Activated CD4-positive, alpha-beta T cell treated with anti-CD3 and anti-CD28 coated beads for 1 hour (primary cell): ENCODE measurements at places on chromosomes 11 and 22.

DNA sequence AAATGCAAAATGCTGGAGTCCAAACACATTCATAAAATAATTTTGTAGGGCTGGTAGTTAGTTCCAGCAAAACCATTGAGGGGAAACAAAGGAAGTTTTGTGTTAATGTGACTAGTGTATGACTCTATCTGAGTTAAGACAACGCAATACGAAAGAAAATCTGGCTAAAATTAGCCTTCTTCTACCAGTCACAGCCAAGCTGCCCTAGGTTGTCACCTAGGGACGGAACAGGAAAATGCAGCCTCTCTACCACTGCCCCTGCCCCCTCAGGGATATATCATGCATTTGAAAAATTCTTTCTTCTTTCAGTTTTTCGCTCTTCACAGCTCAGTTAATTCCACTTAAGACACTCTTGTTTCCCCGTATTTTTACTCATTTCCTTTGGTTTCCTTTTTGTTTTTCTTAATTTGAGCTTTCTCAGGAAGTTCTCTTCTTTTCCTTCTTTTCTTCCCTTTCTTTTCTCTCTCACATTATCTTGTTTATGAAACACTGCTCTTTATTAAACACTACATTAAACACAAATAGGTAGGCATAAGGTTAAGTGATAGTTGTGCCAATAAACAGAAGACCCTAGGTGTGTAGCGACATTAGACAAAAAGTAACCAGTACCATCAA lies 30.6 kb downstream of the KIRREL3 start:
- no peak for DNase-seq

GRCh38 chr11:57392066-57392762 lies 1.8 kb upstream of the PRG2 start:
- no peak for DNase-seq

DNA sequence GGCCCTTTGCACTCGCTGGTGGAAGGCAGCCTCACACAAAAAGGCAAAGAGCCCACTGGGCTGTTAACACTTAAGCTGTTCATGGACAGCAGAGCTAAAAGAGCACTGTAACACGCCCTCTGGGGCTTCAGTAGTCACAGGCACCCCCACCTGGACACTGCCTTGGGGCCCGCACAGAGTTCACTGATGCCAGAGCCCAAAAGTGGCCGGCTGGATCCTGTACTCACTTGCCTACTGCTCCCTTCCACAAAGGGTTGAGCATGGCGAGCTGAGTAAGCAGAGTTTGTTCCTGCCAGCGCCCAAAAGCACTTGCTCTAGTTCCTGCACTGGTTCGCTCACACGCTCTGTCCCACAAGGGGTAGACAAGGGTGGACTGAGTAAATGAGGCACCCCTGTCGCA lies 78.8 kb downstream of the RELT start:
- no peak for DNase-seq

DNA sequence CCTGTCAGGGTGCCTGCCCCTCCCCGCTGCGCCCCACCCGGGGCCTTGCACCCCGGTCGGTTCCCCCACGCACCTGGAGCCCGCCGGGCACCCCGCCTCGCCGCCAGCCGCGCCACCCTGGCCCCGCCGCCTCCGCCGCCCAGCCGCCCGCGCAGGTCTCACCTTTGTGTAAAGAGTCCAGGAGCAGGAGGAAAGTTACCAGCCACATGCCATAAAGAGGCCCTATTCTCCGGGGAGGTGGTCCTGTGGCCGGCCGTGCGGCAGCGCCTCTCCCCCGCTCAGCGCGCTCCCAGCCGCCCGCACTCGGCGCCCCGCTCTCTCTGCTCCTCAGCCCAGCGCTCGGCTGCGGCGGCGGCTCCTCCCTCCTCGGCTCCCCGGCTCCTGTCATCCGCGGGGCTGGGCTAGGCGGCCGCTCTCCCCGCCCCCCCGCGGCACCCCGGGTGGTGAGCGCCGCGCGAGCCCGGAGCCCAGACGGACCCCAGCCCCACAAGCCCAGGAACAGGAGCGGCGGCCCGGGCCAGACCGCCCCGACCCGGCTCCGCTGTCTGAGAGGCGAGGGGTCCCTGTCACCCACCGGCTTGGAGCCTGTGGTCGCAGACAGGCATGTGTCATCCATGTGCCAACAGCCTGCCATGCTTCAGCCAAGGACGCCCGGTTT lies at the start of gene DSCAML1:
DSCAML1 (minus strand) TSS at position 345 of the 658 bp plus-strand sequence; CDS start at position 208, 137 bp downstream.
- DNase-seq, result peak; percentile 36

DNA sequence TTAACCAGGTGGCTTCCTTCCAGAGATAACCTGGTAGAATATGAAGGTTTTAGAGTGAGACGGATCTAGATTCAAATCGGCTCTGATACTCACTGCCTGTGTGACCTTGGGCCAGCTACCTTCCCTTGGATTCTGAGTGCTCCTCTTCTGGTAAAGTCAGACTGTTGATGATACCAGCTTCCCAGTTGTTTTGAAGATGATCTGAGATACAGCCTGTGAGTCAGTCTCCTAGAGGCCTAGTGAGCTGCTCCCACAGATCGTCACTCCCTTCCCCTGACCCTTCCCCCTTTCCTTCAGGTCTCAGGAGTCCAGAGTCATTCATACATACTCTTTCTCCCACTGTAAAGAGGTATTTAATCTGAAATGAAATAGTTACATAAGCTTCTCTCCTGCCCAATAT lies 207.8 kb downstream of the GRIK4 start:
- DNase-seq, result no peak

- no peak for DNase-seq
These were observed 40.1 kb downstream of the CTSC start for GRCh38 chr11:88297421-88297820.

DNA sequence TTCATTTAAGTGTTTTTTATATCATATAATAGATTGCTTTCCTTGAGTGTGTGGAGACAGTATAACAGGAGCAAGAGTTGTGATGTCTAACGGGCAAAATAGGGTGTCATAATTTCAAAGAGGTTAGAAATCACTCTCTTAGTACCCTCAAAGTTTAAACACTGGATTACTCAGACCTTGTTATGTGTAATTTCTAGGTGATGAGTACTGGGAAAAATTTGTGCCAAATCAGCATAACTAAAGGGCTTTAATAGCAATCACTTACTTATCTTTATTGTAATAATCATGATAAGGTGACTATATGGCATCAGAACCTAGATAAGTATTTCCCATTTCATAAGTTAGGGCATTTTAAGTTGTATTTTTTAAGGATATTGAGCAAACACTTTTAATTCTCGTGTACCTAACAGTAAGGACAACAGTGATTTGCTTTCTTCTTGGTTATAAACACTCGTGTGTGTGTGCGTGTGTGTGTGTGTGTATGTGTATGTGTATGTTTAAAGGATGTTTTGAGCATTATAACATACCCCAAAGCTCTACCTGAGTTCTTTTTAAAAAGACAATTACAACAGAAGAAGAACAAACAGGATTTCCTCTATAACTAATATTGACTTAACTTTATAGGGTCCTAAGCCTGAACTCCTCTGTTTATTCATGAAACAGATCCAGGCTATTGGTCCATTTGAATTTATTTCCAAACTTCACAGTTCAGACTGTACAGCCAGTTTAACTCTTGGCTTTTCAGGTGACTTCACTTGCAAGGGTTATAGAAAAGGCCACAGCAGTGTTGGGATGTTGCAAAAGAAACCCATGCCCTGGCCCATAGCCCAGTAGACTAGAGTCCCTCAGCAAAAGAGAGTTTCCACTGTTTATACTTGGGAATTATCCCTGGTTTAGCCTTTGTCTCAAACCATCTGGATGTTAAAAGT lies 23.7 kb upstream of the PDE3B start:
- DNase-seq, result no peak

DNA sequence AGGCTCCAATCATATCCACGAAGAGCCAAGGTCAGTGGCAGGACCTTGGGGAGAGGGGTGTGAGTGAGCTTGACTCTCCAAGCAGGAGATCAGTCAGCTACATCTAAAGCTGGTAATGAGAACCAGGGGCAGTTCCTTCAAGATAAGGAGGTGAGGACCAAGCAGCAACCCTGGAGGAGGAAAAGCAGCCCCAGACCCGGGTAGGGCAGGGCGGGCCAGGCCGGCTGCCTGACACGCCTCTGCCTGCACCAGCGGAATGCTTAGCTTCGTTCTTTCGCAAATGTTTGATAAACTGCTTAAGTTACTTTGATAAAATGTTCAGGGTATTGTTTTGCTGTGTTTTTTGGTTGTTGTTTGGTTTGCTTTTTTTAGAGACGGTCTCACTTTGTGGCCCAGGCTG lies 18.7 kb upstream of the FADD start:
- DNase-seq, result no peak

- DNase-seq, result no peak
These were observed 9.9 kb upstream of the CASP12 start for GRCh38 chr11:104908186-104908531.

DNA sequence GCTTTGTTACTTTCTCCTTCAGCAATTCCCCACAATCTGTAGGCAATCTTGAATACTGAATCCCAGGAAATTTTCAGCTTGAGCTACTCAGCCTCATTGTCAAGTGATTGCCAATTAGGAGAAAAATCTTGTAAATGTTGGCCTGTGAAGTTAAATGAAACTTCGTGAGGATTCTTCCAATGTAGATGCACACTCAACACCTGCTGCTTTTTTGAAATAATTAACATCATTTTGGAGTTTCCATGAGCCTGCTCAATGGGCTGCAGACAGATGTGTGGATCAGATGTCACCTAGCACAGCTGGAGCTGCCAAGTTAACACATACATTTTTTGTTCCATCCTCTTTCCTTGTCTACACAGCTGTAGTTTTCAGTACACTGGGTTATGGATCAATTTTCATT lies 645.6 kb upstream of the LUZP2 start:
- DNase-seq, result no peak

GRCh38 chr11:94211261-94211830 lies 82.7 kb downstream of the PANX1 start:
- DNase-seq, result no peak

DNA sequence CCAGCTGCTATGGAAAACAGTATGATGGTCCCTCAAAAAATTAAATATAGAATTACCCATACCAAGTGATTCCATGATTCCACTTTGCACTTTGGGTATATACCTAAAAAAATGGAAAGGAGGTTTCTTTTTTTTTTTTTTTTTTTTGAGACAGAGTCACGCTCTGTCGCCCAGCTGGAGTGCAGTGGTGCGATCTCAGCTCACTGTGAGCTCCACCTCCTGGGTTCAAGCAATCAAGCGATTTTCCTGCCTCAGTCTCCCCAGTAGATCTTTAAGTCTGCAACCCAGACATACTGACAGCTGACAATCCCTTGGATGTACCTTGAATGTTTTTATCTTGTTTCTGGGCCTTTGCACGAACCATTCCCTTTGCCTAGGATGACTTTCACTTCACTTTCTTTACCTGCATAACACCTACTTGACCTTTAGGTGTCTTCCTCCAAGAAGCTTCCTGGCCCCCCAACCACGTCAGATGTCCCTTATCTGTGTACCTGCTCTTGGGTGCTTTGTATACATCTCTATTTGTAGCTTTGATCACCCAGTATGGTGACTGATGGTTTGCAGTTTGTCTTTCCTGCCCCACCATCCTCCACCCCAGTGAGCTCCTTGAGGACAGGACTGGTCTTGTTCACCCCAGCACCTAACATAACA lies 11.6 kb downstream of the UCP3 start:
- no peak for DNase-seq

DNA sequence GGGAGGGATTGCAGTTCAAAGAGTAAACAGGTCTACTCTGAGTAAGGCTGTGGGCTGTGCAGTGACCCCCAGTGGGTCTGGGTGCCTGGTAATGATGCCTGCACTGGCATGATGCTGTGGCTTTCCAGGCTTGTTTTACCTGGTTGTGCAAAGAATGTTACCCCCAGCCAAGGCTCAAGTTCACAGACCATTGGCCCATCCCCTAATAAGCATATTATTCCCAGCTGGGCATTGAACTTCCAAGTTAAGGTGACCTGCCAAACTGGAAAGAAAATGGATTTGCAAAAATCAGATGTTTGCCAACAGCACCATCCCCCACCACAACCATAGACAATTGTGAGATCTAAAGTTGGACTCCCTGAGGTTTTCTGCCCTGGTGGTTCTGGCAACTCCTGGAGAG lies 7.9 kb upstream of the EHF start:
- no peak for DNase-seq

GRCh38 chr11:128133501-128133900 lies 453.9 kb downstream of the ETS1 start:
- no peak for DNase-seq

- no peak for DNase-seq
These were observed 17.5 kb upstream of the TSPAN18 start for GRCh38 chr11:44709281-44709562.

DNA sequence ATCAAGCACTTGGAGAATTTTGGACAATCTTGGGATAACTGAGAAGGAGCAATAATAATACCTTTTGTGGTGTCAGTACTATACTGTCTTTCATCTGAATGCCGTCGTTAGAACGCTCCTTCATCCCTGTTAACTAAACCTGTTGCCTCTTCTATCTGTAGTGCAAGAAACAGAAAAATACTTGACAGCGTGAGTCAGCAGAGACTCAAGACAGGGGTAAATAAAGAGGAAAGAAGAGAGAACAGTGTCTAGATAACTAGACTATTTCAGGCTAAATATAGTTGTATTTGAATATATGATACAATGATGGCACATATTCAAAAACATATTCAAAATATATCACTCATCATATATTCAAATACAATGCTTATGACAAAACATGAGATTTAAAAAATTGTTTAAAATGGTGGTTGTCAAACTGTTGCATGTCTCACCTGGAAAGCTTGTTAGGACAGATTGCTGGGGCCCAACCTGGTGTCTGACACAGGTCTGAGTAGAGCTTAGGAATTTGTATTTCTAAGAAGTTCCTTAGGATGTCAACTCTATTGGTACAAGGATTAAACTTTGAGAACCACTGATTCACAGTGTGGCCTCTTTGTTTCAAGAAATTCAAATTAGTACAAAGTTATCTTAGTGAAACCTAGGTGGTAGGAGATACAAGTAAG lies 17.4 kb downstream of the OOSP4A start:
- DNase-seq, result no peak

- no peak for DNase-seq
These were observed 90.4 kb downstream of the TTC28 start for GRCh38 chr22:28589102-28589750.

- no peak for DNase-seq
These were observed 26.5 kb downstream of the SGSM3 start for GRCh38 chr22:40396882-40397281.

DNA sequence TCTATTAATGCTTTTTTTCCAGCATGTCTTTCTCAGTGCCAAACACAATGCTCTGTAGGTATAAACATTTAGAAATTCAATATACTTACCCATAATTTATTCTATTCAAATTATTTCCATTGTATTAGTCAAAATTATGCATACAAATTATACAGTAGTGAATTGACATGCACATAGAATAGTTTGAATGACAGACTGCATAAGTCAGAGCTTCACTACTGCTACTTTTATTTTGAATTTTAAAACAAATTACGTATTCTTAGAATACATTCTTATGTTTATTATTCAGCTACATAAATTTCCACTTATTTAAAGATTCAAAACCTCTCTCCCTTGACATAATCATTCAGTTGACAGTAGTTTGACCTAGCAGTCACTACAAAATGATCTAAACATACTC lies 808.0 kb upstream of the CCDC179 start:
- no peak for DNase-seq

DNA sequence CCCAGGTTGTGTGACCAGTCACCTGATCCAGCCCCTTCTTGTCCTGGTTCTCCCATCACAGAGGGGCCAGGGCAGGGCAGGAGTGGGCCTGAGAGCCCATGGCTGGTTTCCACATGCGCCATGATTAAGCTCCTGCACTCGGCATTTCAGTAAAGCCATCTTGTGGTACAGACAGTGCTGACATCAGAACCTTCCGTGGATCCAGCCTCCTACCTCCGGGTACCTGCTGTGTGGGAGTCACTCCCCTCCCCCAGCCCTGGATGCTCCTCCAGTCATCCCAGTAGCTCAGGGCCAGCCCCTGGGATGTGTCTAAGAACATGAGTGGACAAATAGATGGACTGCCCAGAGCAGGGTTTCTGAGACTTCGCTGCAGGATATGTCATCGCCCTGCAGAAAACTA lies 22.1 kb upstream of the MGAT3 start:
- no peak for DNase-seq
